ENCODE measurements at places on chromosomes 6 and 20. TPM values are rescaled to one million over a fixed set of nuclear protein-coding genes. Genes with fewer than 3 reads are reported as not detected.
A peak's percentile ranks its signal among the peaks of the same experiment; 100 is the strongest.

DNA sequence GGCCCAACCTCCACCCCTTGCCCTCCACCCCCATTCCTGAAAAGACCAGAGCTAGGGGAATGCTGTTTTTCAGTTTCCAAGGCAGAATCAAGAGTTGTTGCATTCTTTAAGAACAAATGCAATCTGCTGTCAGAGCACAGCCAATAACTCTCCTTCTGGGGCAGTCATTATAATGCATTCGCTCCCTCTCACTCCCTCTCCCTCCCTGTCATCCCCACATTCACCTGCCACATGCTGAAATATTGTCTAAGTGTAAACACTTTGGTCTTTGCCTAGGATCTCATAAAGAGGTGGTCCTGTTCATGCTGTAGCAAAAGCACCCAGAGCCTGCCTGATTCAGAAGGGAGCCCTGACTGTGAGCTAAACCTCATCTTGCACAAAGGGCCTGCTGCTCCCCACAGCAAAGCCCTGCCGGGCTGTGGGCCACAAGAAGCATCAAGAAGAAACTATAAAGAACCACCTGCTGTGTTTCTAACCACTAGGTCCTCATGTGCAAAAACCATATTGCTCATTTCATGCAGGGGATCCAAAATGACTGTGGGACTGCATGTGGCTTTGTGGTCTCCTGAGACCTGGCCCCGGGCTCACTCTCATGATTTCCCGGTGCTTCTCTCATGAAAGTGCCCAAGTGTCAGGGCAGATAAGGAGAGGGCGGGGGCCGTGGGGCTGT lies 85.6 kb downstream of the GPR6 start:
- DNase-seq = no peak

- no peak for DNase-seq
Measured at GRCh38 chr6:68675548-68675947, 40.5 kb downstream of the ADGRB3 start.

GRCh38 chr20:49306903-49307620 lies 29.2 kb upstream of the ZNFX1 start:
- no peak for DNase-seq

GRCh38 chr20:35274172-35275092 lies 3.5 kb downstream of the MMP24OS start:
- DNase-seq = no peak

DNA sequence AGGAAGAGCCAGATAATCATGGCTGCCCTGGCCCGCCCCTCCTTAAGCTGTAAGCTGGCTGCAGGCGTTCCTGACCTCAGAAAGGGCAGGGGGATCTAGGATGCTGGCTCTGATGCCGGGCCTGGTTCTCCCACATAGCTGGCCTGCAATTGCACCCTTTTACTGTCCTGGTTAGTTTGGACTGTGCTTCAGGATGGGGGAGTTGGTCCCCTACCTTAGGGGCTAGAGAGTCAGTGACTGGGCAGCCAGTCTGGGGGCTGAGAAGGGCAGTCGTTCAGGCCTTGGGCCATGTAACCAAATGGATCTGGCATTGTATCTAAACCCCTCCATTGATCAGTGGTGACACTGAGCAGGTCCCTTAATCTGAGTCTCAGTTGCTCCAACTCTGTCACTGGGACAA lies 40.7 kb downstream of the TGM3 start:
- DNase-seq = no peak

- DNase-seq = no peak
Measured at GRCh38 chr20:44051661-44052000, 135.4 kb downstream of the JPH2 start.

DNA sequence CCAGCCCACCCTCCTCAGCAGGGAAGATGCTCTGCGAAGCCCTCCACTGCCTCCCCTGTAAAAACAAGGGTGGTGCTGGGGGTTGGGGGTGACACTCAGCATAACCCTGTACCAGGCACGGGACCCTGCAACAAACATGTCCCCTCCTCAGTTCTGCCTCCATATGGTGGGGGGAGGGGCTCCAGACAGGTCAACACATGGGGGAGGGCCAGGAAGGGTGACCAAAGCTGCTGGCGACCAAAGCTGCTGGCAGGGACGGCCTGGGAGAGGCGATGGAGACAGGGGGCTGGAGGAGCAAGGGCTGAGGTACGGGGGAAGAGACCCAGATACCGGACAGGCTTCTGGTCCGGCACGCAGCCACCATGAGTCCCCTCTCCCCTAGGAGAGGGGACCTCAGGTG lies 123.2 kb downstream of the TAF4 start:
- DNase-seq = no peak

GRCh38 chr6:129785047-129785755 lies 75.2 kb upstream of the ARHGAP18 start:
- DNase-seq = no peak

- no peak for DNase-seq
Measured at GRCh38 chr6:13803581-13803980, 10.8 kb downstream of the MCUR1 start.

DNA sequence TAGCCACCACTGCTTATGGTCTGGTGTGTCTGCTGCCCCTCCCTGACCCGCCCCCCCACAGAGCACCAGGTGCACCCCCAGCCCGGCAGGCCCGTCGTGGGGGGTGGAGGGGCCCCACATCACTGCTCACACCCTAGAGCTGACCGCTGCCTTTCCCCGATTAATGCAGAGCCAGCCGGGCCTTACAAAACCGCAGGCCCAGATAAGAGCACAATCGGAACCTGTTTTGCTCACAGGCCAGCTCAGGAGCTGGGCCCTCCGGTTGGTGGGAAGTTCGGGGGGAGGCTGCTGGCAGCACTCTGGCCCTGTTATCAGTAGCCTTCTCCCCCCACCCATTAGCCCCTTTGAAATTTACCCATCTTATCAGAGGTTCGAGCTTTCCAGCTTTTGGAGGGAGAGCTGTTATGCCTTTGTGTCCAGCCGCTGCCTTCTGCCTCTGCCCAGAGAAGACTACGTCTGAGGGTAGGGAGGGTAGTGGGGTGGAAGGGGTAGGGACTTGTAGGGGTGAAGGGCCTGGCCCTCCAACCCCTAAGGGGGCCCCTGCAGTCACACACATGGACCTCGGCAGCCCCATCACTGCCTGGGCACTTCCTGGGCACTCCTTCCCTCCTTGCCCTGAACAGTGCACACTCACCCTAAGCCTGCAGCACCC lies 6.9 kb upstream of the SPDEF start:
- no peak for DNase-seq

GRCh38 chr20:58511364-58511763 lies 3.8 kb downstream of the APCDD1L start:
- no peak for DNase-seq

DNA sequence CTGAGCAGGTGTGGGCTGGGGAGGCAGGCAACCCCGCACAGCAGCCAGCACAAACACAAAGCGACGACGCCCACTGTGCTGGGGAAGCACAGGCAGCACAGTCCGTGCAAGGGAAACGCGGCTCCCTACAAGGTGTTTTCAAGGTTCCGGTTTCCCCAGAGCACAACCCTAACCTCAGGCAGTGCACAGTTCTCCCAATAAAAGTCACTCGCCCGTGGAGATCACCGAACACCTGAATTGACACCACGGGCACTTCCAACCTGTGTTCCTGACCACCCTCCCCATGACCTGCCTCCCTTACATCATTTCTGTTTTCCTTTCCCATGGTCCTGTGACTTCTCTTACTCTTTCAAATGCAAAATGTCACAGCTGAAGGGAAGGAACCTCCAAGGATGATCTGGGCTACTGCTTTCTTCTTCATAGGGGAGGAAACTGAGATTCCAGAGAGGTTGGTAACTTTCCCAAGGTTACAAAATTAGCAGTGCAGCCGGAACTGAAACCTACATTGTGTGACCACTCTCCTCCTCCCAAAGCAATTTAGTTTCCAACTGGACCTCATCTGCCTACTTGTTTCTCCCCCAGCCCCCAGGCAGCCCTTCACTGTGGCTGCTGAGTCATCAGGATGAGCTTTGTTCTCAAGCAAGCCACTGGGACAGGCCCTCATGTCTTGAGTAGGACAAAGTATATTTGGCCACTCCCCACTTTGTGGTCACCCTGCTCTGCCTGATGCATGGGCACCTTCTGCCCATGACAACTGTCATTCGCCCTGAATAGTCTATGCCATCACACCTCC lies 125.3 kb downstream of the ATXN1 start:
- DNase-seq = no peak

GRCh38 chr20:3680701-3681351 lies 984 bp downstream of the ADAM33 start:
- no peak for DNase-seq

- no peak for DNase-seq
Measured at GRCh38 chr6:149170564-149171452, 146.7 kb upstream of the TAB2 start.

GRCh38 chr20:15144916-15145315 lies 807.5 kb upstream of the FLRT3 start:
- no peak for DNase-seq

DNA sequence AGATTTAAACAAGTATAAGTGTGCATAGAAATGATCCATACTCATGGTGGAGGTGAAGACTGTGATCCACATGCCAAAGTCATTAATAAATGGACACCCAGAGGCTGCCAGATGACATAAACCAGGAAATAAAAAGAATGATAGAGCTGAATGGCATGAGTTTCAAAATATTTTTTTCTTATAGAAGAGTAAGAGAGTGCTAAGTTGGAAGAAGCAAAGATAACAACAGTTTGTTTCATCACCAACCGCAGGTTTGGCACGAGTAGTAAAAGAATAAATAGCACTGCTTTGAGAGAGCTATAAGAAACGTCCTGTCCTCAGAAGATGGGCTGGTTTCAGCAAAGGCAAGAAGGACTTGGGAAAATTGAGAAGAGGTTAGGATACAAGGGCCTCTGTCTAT lies 246.9 kb downstream of the UBE3D start:
- DNase-seq = no peak

- no peak for DNase-seq
Measured at GRCh38 chr6:85191656-85192055, 258.2 kb upstream of the NT5E start.

DNA sequence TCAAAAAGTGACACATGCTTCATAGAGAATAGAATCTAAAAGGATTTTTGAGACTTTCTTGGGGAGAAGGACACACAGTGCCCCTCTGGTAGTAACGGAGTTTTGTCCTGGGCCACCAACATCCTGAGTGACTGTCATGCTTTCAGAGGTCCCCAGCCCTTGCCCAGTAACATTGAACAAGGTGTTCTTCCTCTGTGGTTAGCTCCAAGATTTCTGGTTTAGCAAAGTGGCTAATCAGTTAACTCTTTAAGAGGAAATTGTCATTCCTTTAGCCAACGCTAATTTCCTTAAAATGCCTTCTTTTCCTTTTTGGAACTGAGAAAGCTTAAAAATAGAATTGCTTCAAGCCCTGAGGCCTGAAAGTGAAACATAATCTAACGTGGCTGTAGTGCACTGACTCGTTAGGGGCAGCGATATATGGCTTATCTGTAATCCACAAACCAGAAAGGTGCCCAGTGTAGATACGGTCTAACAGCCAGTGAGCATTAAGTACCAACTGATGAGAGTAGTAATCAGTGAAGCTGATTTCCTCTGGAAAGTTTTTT lies 7.8 kb downstream of the E2F3 start:
- no peak for DNase-seq

DNA sequence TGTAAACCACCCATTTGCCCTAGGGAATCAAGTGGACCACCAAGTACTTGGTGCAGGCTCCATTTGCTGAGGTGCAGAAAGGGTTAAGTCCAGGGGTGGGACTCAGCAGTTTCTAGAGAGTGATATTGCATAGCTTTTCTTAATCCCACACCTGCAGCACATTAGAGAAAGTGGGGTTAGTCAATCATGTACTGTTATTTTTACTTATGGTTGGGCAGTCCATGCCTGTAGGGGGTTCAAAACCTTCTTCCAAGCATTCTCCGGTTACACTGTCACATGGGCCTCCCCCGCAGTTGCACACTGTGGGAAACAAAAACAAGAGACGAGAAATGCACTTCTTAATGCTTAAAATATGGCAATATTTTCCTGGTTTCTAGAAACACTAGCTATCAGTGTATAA lies 65.5 kb downstream of the LAMA4 start:
- no peak for DNase-seq

GRCh38 chr6:148758492-148758891 lies 11.7 kb downstream of the UST start:
- DNase-seq = peak; percentile 68

DNA sequence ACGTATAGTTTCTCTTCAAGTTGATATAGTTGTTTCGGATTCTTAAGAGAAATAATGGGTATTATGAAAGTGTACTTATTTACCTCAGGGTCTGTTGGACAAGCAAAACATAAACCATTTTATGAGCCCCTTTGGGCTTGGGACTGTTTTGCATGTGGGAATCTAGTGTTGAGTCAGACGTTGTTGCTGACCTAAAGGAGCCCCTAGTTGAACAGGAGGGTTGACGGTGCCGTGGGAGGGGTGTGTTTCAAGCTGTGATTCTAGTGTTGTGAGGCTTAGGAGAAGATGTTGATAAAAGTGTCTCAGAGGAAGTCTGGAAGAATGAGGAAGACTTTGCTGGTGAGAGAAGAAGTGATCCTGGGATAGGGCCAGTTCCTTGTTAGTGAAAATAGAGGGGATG lies 140.0 kb downstream of the ARID1B start:
- no peak for DNase-seq

DNA sequence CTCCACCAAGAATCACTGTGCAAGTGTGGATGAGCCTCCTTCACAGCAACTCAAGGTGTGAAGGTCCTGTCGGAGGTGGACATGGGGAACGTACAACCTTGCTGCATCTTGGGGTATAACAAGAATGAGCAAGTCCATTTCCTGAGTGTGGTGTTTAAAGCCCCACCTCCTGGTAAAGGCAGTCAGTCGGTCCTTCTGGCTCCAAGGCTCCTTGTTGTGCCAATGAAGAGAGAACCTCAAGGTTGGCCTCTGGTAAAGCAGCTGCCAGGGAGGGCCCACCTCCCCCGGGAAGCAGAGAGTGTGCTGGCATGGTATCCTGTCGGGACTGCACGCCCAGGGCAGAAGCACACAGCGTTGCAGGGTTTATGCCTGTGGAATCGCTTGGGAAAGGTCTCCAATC lies 12.4 kb upstream of the MAS1 start:
- DNase-seq = no peak

GRCh38 chr6:28841290-28841689 lies 82.5 kb downstream of the TRIM27 start:
- no peak for DNase-seq

The CCN5 gene
- total RNA-seq = not detected

The LPA gene
- not detected for total RNA-seq

The TMEM244 gene
- not detected for total RNA-seq

The KIF13A gene
- total RNA-seq = not detected

The ZSCAN23 gene
- 2.0 TPM for total RNA-seq

The NMBR gene
- not detected for total RNA-seq

The ULBP2 gene
- 1.4 TPM for total RNA-seq

The FRS3 gene
- 4.0 TPM for total RNA-seq

The TMEM14C gene
- total RNA-seq = 77.0 TPM

All from activated naive CD4-positive, alpha-beta T cell treated with anti-CD3 and anti-CD28 coated beads for 36 hours (primary cell).